ENCODE measurements at places on chromosomes 7 and 10.

DNA sequence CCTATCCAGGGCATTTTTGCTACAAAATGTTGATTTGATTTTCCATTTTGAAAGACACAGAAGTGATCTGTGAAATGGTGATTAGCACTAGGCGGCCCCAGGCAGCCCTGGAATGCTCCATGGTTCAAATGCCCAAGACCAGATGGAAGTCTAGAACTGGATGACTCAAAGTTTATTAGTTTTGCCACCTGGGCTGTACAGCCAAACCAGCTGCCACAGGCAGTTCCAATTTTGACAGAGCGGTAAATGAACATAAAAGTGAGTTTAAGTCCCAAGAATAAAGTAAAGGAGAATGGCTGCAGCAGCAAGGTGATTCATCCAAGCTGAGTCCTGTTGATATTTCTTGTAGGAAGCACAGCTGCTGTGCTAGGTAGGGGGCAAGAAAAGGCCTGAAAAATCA is 180.5 kb downstream of the SUGCT start:
- DNase-seq, result no peak

- DNase-seq, result no peak
Observed at GRCh38 chr7:128737867-128738385, 1.2 kb upstream of the CALU start.

DNA sequence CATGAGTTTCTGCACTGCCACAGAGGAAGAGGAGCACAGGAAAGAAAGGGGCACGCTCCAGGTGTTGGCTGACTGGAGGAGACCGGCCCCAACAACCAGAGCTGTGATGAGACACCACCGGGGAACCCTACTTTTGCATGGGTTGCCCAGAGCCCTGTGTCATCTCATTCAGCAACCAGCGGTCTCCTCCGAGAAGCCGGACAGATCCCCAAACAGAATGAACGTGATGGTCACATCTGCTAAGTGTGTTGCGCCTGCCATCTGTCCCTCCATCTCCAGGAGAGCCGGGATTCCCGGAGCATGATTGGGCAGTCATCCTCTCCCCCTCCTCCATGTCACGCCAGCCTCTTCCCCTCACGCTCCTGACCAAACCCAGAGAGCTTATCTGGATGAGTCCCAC is 22.9 kb downstream of the PARP12 start:
- DNase-seq, result no peak

DNA sequence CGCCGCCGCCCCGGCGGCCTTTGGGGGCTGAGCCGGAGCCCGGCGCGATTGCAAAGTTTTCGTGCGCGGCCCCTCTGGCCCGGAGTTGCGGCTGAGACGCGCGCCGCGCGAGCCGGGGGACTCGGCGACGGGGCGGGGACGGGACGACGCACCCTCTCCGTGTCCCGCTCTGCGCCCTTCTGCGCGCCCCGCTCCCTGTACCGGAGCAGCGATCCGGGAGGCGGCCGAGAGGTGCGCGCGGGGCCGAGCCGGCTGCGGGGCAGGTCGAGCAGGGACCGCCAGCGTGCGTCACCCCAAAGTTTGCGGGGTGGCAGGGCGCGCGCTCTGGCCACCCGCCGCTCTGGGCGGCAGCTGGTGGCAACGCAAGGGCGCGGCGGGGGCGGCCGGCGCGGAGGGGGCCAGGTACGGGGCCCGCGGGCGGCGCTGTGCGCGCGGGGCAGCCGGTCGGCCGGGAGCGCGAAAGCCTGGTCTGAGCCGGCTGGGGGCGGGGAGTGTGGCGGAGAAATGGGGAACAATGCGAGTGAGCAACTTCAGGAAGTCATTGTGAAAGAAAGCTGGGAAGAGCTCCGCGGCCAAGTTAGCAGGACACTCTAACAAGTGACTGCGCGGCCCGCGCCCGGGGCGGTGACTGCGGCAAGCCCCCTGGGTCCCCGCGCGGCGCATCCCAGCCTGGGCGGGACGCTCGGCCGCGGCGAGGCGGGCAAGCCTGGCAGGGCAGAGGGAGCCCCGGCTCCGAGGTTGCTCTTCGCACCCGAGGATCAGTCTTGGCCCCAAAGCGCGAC is at the start of gene IKZF1:
TSS of gene IKZF1 (plus strand) at position 588 of the 782 bp plus-strand sequence. CDS start 14,346 bp downstream, outside the sequence.
- no peak for DNase-seq

- DNase-seq, result no peak
Observed at GRCh38 chr7:116630357-116630756, 41.6 kb upstream of the MET start.

DNA sequence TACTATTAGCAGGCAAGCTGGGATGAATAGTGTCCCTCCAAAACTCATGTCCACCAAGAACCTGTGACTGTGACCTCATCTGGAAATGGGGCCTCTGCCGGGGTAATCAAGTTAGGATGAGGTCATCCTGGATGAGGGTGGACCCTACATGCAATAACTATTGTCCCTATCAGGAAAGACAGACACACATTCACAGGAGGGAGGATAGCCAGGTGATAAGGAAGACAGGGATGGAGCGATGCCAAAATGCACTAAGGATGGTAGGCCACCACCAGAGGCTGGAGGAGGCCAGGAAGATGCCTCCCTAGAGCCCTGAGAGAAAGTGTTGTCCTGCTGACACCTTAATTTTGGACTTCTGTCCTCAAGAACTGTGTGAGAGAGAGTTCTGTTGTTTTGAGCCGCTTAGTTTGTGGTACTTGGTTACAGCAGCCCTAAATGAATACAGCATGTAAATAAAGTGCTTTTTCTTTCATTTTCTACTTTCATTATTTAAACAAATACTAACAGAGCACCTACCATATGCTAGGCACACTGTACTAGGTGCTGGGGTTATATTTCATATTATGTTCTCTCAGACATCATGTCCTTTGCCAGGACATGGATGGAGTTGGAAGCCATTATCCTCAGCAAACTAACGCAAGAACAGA is 111.9 kb downstream of the USP6NL start:
- no peak for DNase-seq

DNA sequence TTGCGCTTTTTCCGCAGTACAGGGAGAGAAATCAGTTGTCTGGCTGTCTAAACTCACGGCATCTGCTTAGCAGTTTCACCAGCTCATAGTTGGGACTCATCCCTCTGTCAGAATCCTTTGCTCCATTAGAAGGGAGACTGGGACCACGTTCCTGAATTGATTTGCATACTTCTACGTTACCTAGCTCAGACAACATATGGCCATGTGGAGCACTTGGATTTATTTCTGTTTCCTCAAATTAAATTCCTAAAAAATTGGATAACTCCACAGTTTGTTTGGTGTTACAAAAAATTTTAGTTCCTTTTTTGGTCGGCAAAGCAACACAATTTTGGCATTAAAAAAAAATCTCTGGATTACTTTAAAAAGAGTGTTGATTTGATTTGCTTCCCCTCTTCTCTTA is 614.0 kb downstream of the AUTS2 start:
- no peak for DNase-seq

GRCh38 chr10:83190614-83191013 is 948.7 kb upstream of the GHITM start:
- no peak for DNase-seq
